ENCODE measurements at places on chromosomes 13 and 19.

GRCh38 chr19:30437869-30438268, 65.7 kb downstream of the ZNF536 start:
- no peak for DNase-seq

DNA sequence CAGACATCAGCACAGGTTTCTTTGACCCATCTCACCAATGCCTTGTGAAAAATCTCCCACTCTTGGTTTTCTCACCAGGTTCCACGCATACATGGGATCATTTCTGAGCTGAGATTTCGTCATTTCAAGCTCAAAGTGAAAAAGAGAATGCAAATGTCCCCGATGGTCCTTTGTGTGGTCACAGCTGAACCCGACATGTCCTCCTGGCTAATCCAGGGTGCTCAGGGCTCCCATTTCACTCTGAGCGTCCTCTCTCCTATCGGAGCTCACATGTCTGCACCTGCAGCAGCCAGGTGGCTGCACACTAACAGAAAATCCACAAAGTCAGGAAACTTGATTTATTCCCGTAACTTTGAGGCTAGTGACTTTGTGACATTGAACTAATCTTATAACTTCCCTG, 9.3 kb upstream of the CEACAM3 start:
- DNase-seq = no peak

DNA sequence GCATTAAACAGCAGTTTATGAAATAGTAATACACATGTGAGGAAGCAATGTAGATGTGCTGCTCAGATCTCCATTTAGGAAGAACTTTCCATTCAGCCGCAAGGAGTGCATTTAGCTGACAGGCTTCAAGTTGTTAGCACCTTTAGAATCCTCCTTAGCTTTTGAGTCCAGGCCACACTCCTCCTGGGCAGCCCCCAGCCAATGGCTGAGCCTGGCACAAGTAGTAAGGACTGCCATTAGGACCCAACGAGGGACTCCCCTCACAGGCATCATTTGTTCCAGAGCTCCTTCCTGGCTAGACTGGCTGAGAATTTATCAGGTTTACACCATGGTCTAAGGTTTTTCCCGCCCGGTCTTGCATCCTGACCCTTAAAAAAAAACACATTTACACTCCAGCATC, 201.4 kb downstream of the DIAPH3 start:
- DNase-seq = no peak

- peak; percentile 53 for DNase-seq
Observed at GRCh38 chr19:2097203-2097885, 629 bp downstream of the IZUMO4 start.

- no peak for DNase-seq
Observed at GRCh38 chr13:76223565-76223964, 587.4 kb downstream of the LMO7 start.

- DNase-seq = no peak
Observed at GRCh38 chr13:30722361-30722760, 13.0 kb upstream of the ALOX5AP start.

DNA sequence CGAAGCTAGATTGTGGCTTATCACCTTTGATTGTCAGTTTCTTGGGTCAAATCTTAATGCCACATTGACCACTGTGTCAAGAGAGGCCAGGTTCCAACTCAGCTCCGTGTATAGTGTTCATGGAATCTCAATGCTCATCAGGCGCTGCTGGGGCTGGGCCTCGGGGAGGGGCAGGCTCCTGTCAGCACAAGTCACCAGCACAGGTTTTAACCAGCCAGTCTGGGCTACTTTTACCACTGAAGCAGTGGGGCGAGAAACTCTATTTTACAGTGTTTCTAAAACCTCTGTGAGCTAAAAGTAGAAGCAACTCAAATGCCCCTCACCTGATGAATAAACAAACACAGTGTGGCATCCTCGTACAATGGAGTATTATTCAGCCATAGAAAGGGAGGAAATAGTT, 118.7 kb upstream of the GJB6 start:
- no peak for DNase-seq

GRCh38 chr13:108115738-108116137, 99.6 kb downstream of the LIG4 start:
- no peak for DNase-seq

- DNase-seq = no peak
Observed at GRCh38 chr19:13007292-13008045, 12.2 kb downstream of the NFIX start.

GRCh38 chr13:98157609-98158008, 14.7 kb downstream of the FARP1 start:
- DNase-seq = no peak

DNA sequence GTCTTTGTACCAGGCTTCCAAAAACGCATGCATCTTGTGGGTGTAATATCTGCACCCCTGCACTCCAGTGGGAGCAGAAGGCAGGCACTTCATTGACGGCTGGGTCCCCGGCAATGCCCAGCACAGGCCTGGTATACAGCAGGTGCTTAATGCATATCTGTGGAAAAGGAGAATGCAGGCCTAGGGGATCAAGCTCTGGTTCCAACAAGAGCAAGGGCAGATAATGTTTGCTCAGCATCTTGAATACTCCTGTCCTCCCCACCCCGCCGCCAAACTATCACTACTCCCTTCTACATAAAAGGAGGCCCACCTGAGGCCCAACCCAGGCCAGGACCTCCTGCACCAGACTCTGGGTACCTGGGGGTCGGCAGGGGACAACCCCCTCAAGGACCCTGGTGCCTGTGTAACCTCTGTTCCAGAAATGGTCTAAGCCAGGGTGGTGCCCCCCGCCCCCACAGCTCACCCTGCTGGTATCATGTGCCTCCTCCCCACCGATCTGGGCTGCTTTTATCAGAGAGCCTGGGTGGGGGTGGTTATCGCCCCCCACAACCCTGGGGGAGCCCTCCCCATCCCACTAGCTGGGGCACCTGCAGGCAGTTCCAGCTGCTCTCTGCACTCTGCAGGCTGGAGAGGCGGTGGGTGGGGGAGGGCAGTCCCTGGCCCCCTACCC, 4.8 kb downstream of the KLF16 start:
- DNase-seq = no peak

DNA sequence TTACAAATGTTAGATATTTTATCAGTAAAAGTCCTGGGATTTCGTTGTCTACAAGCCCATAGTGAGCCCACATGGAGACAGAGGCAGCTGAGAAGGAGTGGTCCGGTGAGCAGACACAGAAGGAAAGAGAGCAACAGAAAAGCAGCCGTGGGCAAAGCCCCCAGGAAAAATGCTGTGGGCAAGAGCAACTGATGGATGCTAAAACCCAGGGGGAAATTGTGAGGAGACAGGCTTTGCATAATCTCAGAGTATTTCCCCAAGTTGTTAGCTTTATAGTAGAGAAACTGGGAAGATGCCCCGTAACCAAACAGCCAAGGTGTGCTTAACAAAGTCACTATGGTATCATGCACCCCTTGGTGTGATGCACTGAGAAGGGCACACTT, 35.1 kb downstream of the GJA3 start:
- no peak for DNase-seq

GRCh38 chr19:21856773-21857514, 21.0 kb upstream of the ZNF43 start:
- DNase-seq = no peak

- no peak for DNase-seq
Observed at GRCh38 chr13:36764957-36765356, 54.1 kb upstream of the RFXAP start.

DNA sequence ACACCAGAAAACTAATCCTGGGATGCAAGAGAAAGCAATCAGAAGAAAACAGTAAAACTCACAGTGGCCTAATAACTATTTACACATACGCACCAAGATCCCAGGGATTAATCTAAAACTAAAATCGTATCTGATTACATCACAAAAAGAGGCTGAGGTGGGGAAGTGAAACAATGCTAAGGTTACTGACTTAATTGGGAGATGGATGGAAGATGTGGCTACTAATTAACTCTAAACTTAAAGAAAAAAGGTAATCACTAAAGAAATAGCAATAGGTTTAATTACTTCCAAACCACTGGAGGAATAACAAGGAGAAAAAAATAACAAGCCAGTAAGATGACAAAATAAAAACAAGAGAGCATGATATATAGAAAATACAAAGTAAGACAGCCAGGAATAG, 50.4 kb downstream of the NUFIP1 start:
- DNase-seq = no peak

DNA sequence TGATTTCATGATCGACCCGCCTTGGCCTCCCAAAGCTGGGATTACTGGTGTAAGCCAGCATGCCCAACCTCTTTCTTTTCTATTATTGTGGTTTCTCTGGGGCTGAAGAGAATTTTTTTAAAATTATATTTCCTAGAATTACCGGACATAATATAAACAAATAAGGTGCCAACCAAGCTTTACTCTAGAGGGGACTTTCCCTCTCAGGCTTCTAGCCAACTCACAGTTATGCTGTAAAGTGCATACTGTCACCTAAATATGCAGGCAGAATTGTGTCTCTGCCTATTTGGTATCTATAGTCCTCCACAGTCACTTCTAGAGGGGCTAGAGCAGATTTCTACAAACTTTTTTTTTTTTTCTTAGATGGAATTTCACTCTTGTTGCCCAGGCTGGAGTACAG, 41.6 kb upstream of the ZNF681 start:
- DNase-seq = no peak

DNA sequence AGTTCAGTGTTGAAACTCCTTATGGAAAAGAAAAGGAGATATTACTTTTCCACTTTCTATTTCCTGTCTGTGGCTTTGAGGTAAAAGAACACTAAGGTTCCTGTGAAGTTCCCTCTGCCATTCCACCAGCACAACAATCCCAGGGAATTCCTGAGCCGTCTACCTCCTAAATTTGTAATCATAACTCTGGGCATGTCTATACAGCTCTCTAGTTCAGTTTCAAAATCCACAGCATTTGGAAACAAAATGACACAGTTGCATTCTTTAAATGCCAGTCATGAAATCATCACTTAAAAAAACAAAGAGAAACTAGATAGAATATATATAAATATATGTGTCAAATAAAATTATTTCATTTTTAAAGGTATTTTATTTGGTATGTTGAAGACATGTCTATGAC, 9.0 kb upstream of the THSD1 start:
- DNase-seq = no peak

DNA sequence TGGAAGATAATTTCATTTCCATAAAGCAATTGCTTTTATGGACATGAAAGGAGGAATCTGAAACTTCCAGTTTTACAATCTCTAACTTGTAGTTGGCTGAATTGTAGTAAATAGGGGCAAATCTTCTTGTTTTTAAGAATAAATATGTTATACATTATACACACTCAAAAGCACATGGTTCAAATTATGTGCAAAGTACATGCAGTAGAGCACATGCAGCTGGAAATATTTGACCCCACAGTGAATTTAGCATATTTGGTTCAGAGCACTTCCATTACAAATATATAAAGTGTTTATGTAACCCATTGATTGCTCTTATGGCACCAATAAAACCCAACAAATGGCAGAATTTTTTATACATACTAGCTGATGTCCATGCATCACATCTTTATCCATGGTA, 180.5 kb downstream of the IRS2 start:
- DNase-seq = no peak

DNA sequence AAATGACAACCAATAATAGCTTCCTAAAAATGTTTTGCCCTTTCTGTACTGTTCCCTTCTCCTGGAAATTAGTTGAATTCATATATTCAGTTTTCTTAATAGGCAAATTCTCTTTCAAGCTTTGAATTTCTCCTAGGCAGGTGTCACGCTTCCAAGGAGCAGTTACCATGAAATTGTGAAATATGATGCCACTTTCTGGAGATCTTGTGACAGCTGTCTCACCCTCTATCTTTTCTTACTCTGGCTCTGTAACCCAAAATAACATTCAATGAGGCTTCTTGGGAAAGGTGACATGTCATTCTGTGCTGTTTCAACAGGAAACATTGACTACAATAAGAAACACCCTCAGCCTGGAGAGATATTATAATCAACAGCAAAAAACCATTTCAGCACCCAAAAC, 80.3 kb upstream of the MRI1 start:
- no peak for DNase-seq

DNA sequence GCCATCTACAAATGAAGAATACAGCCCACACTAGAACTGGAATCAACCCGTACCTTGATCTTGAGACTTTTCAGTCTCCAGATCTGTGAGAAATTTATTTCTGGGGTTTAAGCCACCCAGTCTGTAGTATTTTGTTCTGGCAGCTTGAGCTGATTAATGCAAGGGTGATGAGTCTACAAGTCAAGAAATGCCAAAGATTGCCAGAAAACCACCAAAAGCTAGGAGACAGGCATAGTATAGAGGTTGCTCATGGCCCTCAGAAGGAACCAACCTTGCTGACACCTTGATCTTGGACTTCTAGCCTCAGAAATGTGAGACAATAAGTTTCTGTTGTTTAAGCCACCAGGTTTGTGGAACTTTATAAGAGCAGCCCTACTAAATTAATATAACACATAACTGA, 428.2 kb upstream of the KLF12 start:
- no peak for DNase-seq

- DNase-seq = no peak
Observed at GRCh38 chr13:107678075-107678689, 537.2 kb downstream of the LIG4 start.

DNA sequence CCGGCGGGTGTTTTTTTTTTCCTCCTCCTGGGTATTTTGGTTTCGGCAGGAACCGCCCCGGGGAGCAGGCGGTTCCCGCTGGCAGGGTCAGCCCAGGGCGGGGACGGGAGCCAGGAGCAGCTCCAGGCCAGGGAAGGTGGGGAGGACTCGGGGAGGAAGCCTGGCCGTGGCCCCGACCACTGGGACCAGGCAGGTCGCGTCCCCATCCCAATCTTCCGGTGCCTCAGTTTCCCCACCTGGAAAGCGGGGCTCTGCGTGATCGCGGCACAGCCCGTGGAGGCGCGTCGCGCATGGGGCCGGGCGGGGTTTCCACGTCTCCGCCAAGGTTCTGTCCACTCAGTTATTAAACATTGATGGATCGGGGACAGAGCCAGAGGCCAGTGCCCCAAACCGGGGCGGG, 34.8 kb downstream of the IL12RB1 start:
- DNase-seq = no peak

- DNase-seq = no peak
Observed at GRCh38 chr13:113458253-113459065, 5.2 kb upstream of the ADPRHL1 start.

- DNase-seq = peak; percentile 16
Observed at GRCh38 chr13:113998781-113999617, 25.1 kb upstream of the C13orf46 start.

DNA sequence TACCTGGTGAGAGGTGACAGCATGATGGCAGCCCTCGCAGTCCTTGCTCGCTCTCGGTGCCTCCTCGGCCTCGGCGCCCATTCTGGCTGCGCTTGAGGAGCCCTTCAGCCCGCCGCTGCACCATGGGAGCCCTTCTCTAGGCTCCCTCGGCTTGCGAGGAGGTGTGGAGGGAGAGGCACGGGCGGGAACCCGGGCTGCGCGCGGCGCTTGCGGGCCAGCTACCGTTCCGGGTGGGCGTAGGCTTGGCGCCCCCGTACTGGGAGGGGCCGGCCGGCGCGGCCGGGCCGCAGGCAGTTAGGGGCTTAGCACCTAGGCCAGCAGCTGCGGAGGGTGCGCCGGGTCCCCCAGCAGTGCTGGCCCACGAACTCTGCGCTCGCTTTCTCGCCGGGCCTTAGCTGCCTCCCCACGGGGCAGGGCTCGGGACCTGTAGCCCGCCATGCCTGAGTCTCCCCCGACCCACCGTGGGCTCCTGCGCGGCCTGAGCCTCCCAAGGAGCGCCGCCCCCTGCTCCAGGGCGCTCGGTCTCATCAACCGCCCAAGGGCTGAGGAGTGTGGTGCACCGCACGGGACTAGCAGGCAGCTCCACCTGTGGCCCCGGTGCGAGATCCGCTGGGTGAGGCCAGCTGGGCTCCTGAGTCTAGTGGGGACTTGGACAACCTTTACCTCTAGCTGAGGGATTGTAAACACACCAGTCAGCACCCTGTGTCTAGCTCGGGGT, 1624.3 kb downstream of the SLITRK1 start:
- DNase-seq = no peak
